ENCODE measurements at places on chromosomes 7 and 10. TPM values are rescaled to one million over a fixed set of nuclear protein-coding genes. Genes with fewer than 3 reads are reported as not detected.
A peak's percentile ranks its signal among the peaks of the same experiment; 100 is the strongest.

GRCh38 chr10:45470098-45471012, 96.3 kb downstream of the ALOX5 start:
- no peak overlapping the region for H3K4me3 ChIP-seq
- H3K36me3 ChIP-seq, result no peaks in the 10 kb centered on the region
- no peak for DNase-seq
- H3K4me1 ChIP-seq, result no peaks in the 10 kb centered on the region
- H3K27me3 ChIP-seq, result no peaks in the 10 kb centered on the region

GRCh38 chr10:6811153-6811552, 231.1 kb upstream of the PRKCQ start:
- no peaks in the 10 kb centered on the region for H3K36me3 ChIP-seq
- no peaks in the 10 kb centered on the region for H3K4me1 ChIP-seq
- H3K27me3 ChIP-seq, result no peaks in the 10 kb centered on the region
- no peak overlapping the region for H3K27ac ChIP-seq
- DNase-seq, result no peak

DNA sequence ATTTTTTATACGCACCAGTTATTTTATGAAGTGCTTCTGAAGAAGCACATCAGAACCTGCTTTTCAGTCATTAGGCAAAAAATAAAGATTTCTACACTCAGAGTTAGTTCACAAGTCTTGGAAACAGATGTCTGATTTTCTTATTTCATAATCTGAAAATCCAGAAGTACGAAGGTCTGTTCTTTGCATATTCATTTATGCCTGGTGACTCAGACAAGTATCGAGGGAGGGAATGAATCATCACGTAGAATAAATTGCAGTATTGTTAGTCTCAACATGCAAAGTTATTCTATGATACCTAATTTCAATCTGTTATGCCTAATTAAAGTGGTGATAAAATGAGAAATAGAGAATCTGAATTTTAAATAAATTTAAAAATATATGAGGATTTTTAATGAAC, 113.6 kb upstream of the SEM1 start:
- no peaks in the 10 kb centered on the region for H3K27me3 ChIP-seq
- no peaks in the 10 kb centered on the region for H3K4me1 ChIP-seq
- H3K36me3 ChIP-seq, result no peaks in the 10 kb centered on the region
- H3K27ac ChIP-seq, result no peak overlapping the region
- no peak overlapping the region for H3K4me3 ChIP-seq
- no peak for DNase-seq

GRCh38 chr7:121153411-121153810, 164.9 kb downstream of the CPED1 start:
- H3K27me3 ChIP-seq, result no peaks in the 10 kb centered on the region
- DNase-seq, result no peak
- H3K27ac ChIP-seq, result no peak overlapping the region
- H3K36me3 ChIP-seq, result no peaks in the 10 kb centered on the region
- H3K4me3 ChIP-seq, result no peak overlapping the region
- peaks cover 4% of the 10 kb centered on the region for H3K4me1 ChIP-seq

DNA sequence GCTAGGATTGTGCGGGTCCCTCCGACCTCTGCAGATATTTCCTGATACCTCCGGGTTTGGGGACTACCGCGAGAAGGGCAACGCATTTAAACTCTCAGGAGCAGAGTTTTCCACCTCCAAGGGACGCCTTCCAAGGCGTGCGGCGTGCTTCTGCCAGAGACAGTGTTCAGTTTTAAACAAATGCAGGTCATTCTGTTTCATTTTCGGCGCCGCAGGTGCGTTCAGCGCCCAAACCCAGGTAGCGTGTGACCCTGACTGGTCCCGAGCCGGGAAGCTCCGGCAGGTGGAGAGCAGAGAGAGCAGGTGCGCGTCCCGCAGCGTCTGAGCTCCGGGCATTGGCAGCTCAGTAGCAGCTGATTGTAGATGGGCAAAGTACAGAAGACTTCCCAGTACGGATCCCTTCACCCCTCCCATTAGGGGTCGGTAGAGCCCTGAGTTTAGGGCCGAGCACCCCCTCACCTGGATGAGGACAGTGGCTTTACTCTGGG, 1.4 kb upstream of the CYP26A1 start:
- DNase-seq, result no peak
- no peak overlapping the region for H3K27ac ChIP-seq
- no peaks in the 10 kb centered on the region for H3K4me1 ChIP-seq
- H3K27me3 ChIP-seq, result no peaks in the 10 kb centered on the region
- peak overlapping the region; percentile 3 for H3K4me3 ChIP-seq

GRCh38 chr7:26305869-26306665, 14.4 kb downstream of the SNX10 start:
- no peak for DNase-seq
- H3K27me3 ChIP-seq, result no peaks in the 10 kb centered on the region
- H3K36me3 ChIP-seq, result no peaks in the 10 kb centered on the region
- H3K27ac ChIP-seq, result no peak overlapping the region
- no peak overlapping the region for H3K4me3 ChIP-seq

GRCh38 chr10:36608866-36609265, 516.5 kb upstream of the ANKRD30A start:
- H3K4me1 ChIP-seq, result no peaks in the 10 kb centered on the region
- no peak overlapping the region for H3K4me3 ChIP-seq
- no peak overlapping the region for H3K27ac ChIP-seq

DNA sequence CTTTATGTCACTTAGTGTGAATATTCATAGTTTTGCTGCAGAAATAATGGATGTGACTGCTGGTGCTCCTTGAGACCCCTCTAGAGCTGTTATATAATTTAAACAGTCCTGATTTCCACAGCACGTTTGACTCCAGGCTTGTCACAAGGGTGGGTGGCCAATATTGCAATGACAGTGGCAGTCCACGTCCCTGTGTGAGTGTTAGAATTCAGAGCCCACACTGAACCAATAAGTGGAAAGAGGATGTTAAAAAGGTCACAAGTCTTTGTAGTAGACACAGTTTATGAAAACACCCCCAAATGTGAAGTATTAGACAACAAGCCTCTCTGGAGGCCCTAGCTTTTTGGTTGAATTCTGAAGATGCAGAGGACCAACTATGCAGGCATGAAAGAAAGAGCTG, 2.0 kb downstream of the PPP1R17 start:
- no peaks in the 10 kb centered on the region for H3K27me3 ChIP-seq
- no peak overlapping the region for H3K4me3 ChIP-seq
- no peak overlapping the region for H3K27ac ChIP-seq
- H3K36me3 ChIP-seq, result no peaks in the 10 kb centered on the region
- H3K4me1 ChIP-seq, result no peaks in the 10 kb centered on the region
- DNase-seq, result no peak

DNA sequence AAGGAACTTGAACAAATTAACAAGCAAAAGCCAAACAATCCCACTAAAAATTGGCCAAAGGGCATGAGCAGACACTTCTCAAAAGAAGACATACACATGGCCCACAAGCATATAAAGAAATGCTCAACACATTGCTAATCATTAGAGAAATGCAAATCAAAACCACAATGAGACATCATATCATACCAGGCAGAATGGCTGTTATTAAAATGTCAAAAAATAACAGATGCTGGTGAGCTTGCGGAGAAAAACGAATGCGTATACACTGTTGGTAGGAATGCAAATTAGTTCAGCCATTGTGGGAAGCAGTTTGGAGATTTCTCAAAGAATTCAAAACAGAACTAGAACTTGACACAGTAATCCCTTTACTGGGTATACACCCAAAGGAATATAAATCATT, 311.7 kb upstream of the HPS1 start:
- DNase-seq, result no peak
- H3K4me3 ChIP-seq, result no peak overlapping the region
- no peaks in the 10 kb centered on the region for H3K36me3 ChIP-seq
- H3K27me3 ChIP-seq, result no peaks in the 10 kb centered on the region
- H3K4me1 ChIP-seq, result no peaks in the 10 kb centered on the region
- no peak overlapping the region for H3K27ac ChIP-seq

- no peak overlapping the region for H3K4me3 ChIP-seq
- no peaks in the 10 kb centered on the region for H3K4me1 ChIP-seq
- no peak for DNase-seq
- H3K27me3 ChIP-seq, result no peaks in the 10 kb centered on the region
These were observed 17.1 kb upstream of the GTPBP4 start for GRCh38 chr10:971150-971542.

GRCh38 chr7:19106241-19107080, 11.0 kb downstream of the TWIST1 start:
- peak overlapping the region; percentile 97 for H3K4me3 ChIP-seq
- no peaks in the 10 kb centered on the region for H3K4me1 ChIP-seq
- no peaks in the 10 kb centered on the region for H3K36me3 ChIP-seq
- no peak for DNase-seq
- no peaks in the 10 kb centered on the region for H3K27me3 ChIP-seq

DNA sequence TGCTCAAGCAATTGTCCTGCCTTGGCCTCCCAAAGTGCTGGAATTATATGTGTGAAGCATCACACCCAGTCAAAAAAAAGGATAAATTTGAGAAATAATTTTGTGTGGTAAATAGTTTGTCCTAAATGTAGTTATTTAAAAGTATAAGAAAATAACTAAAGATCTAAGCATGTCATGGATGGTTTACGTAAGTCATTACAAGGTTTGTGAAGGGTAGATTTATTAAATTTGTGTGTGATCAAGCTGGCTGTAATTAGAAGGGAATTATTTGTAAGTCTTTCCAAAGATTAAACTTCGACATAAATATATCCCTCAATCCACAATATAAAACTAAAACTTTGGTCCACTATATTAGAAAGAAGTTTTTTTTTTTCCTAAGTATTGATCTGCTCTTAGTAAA, 28.6 kb downstream of the ORC5 start:
- no peak for DNase-seq
- H3K4me1 ChIP-seq, result no peaks in the 10 kb centered on the region
- H3K36me3 ChIP-seq, result peaks cover 2% of the 10 kb centered on the region

DNA sequence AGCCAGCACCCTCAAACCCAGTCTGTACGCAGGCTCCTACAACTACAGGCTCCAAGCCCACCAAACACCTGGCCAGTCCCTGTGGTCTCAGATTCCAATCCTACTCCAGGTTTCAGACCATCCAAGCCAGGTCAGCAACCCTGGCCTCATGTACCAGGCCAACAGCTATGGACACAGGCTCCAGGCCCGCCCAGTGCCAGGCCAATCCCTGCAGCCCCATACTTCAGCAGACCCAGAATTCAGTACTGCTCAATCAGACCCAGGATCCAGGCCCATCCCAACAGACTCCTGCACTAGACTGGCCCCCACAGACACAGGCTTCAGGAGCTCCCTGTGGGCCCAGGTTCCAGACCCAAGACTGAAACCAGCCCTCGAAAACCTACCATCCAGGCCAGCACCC, 32.3 kb downstream of the HPSE2 start:
- no peak overlapping the region for H3K27ac ChIP-seq
- no peak overlapping the region for H3K4me3 ChIP-seq
- H3K27me3 ChIP-seq, result no peaks in the 10 kb centered on the region
- H3K36me3 ChIP-seq, result no peaks in the 10 kb centered on the region

- peaks cover 5% of the 10 kb centered on the region for H3K4me1 ChIP-seq
- H3K27me3 ChIP-seq, result no peaks in the 10 kb centered on the region
- peak within 1 kb of the TSS; percentile 80 for H3K4me3 ChIP-seq
- H3K36me3 ChIP-seq, result no peaks in the 10 kb centered on the region
- H3K27ac ChIP-seq, result peak within 1 kb of the TSS; percentile 98
- DNase-seq, result peak; percentile 89
These were observed at the start of gene NT5C2 for GRCh38 chr10:103193107-103193819. NT5C2 (minus strand) TSS chr10:103193272; CDS start chr10:103174958, 18,314 bp downstream.

GRCh38 chr10:6382081-6382480, 179.3 kb downstream of the PFKFB3 start:
- H3K36me3 ChIP-seq, result no peaks in the 10 kb centered on the region
- no peaks in the 10 kb centered on the region for H3K27me3 ChIP-seq

DNA sequence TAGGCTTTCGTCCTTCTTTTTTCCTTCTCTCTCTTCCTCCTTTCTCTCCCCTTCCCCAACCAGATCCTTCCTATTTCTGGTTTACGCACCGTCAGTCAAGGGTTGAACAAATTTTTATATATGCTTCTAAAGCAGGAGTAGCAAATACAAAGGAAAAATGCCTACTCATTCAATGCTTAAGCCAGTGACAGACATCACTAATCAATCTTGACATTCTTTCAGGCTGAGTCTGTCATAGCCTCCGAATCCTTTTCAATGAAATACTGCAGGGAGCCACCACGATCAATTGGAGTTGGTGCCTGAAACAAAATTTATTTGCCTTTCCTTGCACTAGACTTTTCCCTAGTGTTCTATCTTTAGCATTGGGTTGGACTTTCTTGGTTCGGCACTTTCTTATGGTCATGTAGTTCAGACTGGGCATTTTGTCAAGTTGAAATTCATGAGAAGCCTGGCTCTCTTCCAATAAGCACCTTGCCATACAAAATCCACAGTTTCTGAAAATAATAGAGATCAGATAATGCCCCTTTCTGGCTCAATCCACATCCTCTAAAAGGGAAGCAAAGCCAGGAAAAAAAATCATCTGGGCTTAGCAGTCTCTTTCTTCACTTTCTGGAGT, 239.5 kb upstream of the PLXNA4 start:
- H3K27me3 ChIP-seq, result no peaks in the 10 kb centered on the region
- peaks cover 3% of the 10 kb centered on the region for H3K4me1 ChIP-seq
- H3K36me3 ChIP-seq, result no peaks in the 10 kb centered on the region
- DNase-seq, result no peak
- no peak overlapping the region for H3K4me3 ChIP-seq
- no peak overlapping the region for H3K27ac ChIP-seq

The NKX1-2 gene
- total RNA-seq, result not detected

The EPO gene
- not detected for total RNA-seq

The CBLL1 gene
- 23.4 TPM for total RNA-seq

The NOD1 gene
- 18.5 TPM for total RNA-seq

The SLC35G1 gene
- 1.5 TPM for total RNA-seq

Measured in aorta (tissue), 5 donors.